ENCODE measurements at places on chromosomes 1 and 21.

GRCh38 chr1:15038232-15039016, 115.1 kb upstream of the TMEM51 start:
- H3K4me3 ChIP-seq: no peak overlapping the region
- H3K27ac ChIP-seq: no peak overlapping the region
- no peak for DNase-seq
- H3K27me3 ChIP-seq: no peaks in the 10 kb centered on the region
- no peaks in the 10 kb centered on the region for H3K36me3 ChIP-seq

DNA sequence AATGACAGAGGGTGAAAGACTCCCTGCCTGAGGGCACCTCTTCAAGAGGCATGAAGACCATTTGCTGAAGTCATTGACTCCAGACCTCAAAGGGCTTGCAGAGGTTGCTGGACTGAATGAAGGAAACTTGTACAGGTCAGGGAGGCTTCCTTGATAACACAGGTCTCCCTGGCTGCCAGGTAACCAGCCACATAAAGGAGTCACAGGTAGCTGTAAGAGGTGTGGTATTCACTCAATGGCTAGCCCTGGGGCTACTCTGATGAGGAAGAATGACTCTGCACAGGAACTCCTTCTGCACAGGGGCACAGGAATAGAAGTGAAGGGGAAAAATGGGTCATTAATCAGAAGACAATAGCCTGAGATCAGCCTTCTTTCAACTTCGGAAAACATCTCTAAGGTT, 187.5 kb downstream of the LMX1A start:
- no peak overlapping the region for H3K4me3 ChIP-seq
- DNase-seq: no peak

DNA sequence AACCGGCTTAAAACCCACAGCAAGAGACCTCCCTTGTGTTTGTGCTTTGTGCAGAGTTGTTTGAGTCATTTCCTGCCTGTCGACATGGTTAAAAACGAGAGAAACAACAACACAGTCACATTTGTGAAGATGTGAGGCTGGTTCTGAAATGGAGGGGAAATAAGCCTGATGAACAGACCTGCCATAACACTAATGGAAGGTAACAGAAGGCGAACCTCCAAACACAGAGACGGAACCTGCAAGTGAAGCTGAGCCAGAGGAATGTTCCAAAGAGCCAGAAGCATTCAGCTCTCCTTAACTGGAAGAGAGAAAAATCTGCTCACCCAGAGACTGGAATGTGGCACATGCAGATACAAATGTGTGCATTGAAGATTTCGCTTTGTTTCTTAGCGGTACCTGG, 53.2 kb upstream of the RAVER2 start:
- no peak overlapping the region for H3K4me3 ChIP-seq
- H3K4me1 ChIP-seq: no peaks in the 10 kb centered on the region
- peaks cover 3% of the 10 kb centered on the region for H3K36me3 ChIP-seq
- no peaks in the 10 kb centered on the region for H3K27me3 ChIP-seq
- DNase-seq: no peak

DNA sequence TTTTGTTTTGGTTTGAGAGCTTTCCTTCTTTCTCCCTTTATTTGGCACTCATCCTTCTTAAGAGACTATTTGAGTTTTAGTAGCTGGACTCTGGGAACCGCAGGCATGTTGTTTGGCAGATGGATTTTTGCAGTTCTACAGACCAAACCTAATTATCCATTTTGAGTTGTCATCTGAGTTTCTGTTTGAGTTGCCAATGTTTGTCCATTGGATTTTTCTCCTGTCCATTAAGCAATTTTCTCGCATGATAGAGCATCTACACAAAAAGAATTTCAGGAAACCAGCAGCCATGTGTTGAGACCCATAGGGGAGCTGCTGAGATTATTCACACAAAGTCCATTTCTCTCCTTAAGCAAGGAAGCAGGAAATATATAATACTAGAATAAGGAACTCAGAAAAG, 17.2 kb upstream of the CXADR start:
- DNase-seq: no peak
- H3K27me3 ChIP-seq: no peaks in the 10 kb centered on the region
- no peak overlapping the region for H3K4me3 ChIP-seq
- no peaks in the 10 kb centered on the region for H3K4me1 ChIP-seq
- no peaks in the 10 kb centered on the region for H3K36me3 ChIP-seq

DNA sequence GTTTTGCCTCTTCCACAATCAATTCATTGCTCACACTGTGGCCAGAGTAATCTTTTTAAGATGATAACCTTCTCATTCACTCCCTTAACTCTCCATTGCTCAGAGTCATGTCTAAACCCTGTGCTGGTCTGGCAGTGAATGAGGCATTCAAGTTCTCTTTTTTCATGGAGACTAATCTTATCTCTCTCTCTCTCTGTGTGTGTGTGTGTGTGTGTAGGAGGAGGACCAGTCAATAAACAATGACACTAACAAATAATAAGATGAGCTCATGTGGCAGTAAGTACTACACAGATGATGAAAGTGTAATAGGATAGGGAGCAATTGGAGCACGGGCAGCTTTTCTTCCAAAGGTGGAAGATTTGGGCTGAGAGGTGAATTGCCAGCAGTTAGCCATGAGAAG, 122.0 kb upstream of the B3GALT2 start:
- no peak overlapping the region for H3K4me3 ChIP-seq
- no peak for DNase-seq
- H3K27me3 ChIP-seq: no peaks in the 10 kb centered on the region
- no peak overlapping the region for H3K27ac ChIP-seq

DNA sequence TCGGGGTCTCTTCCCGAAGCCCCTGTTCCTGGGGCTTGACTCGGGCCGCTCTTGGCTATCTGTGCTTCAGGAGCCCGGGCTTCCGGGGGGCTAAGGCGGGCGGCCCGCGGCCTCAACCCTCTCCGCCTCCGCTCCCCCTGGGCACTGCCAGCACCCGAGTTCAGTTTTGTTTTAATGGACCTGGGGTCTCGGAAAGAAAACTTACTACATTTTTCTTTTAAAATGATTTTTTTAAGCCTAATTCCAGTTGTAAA, 158.7 kb downstream of the RUNX1 start:
- DNase-seq: no peak
- peaks cover 23% of the 10 kb centered on the region for H3K4me1 ChIP-seq
- H3K27ac ChIP-seq: peak overlapping the region; percentile 75
- peaks cover 19% of the 10 kb centered on the region for H3K27me3 ChIP-seq
- H3K4me3 ChIP-seq: peak overlapping the region; percentile 51

GRCh38 chr1:100459358-100460114, 78.4 kb upstream of the GPR88 start:
- H3K4me3 ChIP-seq: no peak overlapping the region
- peaks cover 11% of the 10 kb centered on the region for H3K4me1 ChIP-seq
- no peaks in the 10 kb centered on the region for H3K27me3 ChIP-seq

DNA sequence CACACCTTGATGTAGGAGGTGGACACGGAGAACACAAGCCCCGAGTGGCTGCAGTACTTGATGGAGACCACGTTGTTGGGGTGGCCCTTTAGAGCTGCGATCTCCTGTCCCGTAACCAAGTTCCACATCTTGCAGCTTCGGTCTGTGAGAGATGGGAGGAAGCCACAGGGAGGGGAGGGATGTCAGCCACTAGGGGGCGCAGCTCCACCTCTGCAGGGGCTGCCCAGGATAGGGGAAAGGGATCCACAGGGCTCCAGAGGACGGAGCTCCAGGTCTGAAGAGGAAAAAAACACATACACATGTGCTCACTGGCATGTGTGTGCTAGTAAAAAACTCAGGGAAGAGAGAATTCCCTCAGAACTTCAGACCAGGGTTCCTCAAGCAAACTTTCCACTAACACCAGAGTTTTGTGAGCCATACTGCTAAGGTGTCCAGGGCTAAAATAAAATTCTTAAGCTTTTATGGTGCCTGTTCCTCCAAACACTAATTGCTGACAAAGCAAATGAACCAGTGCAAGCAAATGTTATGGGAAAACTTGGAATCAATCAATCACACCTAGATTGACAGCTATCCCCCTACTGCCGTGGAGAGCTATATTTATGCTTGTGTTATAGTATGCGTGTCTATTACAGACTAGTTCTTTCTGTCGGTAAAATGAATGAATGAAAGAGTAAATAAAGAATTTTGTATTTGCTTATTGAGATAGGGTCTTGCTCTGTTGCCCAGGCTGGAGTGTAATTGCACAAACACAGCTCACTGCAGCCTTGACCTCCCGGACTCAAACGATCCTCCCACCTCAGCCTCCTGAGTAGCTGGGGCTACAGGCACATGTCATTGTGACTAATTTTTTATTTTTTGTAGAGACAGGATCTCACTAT, 43.7 kb downstream of the KIF21B start:
- no peak for DNase-seq
- no peaks in the 10 kb centered on the region for H3K4me1 ChIP-seq
- H3K4me3 ChIP-seq: no peak overlapping the region

GRCh38 chr1:2429780-2430591, 17.6 kb upstream of the PEX10 start:
- H3K36me3 ChIP-seq: no peaks in the 10 kb centered on the region
- no peak overlapping the region for H3K27ac ChIP-seq
- H3K4me3 ChIP-seq: no peak overlapping the region
- no peak for DNase-seq

DNA sequence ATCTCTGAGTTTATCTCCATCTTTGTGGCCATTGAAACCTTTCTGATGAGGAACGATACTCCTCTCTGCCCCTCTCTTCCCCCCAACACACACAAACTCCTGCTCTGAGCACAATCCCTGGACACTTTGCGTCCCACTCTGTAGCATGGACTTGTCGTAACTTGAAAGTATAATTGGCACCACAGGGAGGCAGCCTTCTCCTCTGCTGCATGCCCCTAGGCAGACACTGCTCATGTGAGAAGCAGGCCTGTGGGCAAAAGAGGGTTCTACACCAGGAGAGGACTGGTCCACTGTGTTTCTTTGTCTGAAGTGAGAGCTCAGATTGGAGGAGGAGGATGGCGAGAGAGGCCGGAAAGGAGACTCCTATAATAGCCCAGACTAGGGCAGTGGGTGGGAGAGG, 3.8 kb upstream of the PARS2 start:
- peaks cover 2% of the 10 kb centered on the region for H3K4me1 ChIP-seq
- H3K27ac ChIP-seq: no peak overlapping the region
- no peak for DNase-seq
- no peaks in the 10 kb centered on the region for H3K36me3 ChIP-seq

GRCh38 chr1:202656951-202657646, 53.2 kb downstream of the SYT2 start:
- no peaks in the 10 kb centered on the region for H3K27me3 ChIP-seq
- no peak overlapping the region for H3K4me3 ChIP-seq
- H3K27ac ChIP-seq: no peak overlapping the region
- no peaks in the 10 kb centered on the region for H3K4me1 ChIP-seq
- H3K36me3 ChIP-seq: no peaks in the 10 kb centered on the region
- DNase-seq: no peak

- no peaks in the 10 kb centered on the region for H3K4me1 ChIP-seq
- H3K27me3 ChIP-seq: no peaks in the 10 kb centered on the region
- no peak for DNase-seq
- no peak overlapping the region for H3K4me3 ChIP-seq
- no peak overlapping the region for H3K27ac ChIP-seq
These were observed 67.2 kb downstream of the UCK2 start for GRCh38 chr1:165894591-165894990.

GRCh38 chr1:81662913-81663526, 137.7 kb upstream of the ADGRL2 start:
- no peak for DNase-seq
- no peak overlapping the region for H3K4me3 ChIP-seq
- H3K27me3 ChIP-seq: no peaks in the 10 kb centered on the region
- no peaks in the 10 kb centered on the region for H3K36me3 ChIP-seq
- no peak overlapping the region for H3K27ac ChIP-seq
- no peaks in the 10 kb centered on the region for H3K4me1 ChIP-seq

DNA sequence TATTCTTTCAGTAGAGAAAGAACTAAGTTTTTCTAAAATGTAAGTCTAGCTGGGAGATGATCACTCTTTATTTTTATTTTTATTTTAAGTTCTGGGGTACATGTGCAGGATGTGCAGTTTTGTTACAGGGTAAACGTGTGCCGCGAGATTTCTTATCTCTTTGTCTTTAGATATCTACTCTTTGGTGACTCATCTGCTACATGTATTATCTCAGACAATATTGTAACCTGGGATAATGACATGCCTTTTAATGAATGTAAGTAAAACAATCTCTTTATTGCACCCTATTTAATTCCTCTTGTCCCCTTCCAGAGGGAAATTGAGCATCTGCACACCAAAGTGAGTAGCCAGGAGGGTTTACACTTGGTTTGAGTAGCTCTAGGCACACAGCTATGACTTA, 9.4 kb downstream of the CR2 start:
- H3K4me3 ChIP-seq: no peak overlapping the region
- H3K4me1 ChIP-seq: peaks cover 42% of the 10 kb centered on the region
- DNase-seq: no peak
- H3K27ac ChIP-seq: no peak overlapping the region
- H3K27me3 ChIP-seq: no peaks in the 10 kb centered on the region

DNA sequence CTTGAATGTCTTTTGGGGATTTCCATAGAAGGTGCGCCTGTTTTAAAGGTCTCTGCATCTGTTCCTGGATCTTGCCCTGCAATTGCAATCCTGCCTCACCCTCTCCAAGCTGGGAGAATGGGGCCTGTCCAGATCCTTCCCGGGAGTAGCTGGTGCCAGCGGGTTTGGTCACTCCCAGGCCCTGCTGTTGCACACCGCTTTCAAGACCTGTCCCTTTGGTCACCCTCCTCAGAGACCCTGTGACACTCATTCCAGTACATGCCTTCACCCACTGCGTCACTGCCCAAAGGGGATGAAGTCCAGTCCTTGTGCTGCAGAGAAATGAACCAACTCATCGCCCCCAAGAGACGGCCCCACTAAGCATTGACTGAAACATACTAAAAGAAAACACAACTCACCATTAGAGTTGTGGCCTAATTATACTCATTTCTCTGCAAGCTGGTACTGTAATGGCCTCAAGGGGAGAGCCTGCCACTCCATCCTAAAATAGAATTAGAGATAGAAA, 1.9 kb upstream of the IRF2BP2 start:
- DNase-seq: peak; percentile 19
- H3K36me3 ChIP-seq: peaks cover 14% of the 10 kb centered on the region
- peak overlapping the region; percentile 99 for H3K27ac ChIP-seq
- H3K27me3 ChIP-seq: no peaks in the 10 kb centered on the region
- H3K4me3 ChIP-seq: peak overlapping the region; percentile 65
- peaks cover 51% of the 10 kb centered on the region for H3K4me1 ChIP-seq

GRCh38 chr1:245979589-245979988, 527.5 kb downstream of the SMYD3 start:
- H3K4me3 ChIP-seq: no peak overlapping the region
- no peaks in the 10 kb centered on the region for H3K4me1 ChIP-seq
- no peak overlapping the region for H3K27ac ChIP-seq

All from thymus (tissue), 14 donors.